ENCODE measurements at places on chromosomes 5 and 9. TPM values are rescaled to one million over a fixed set of nuclear protein-coding genes. Genes with fewer than 3 reads are reported as not detected.

- no peak for DNase-seq
These were observed 1.2 kb upstream of the PHAX start for GRCh38 chr5:126599499-126599898.

Gene SHISAL2B
- total RNA-seq: not detected

Gene PCDHGA8
- 0.07 TPM for total RNA-seq

GRCh38 chr5:13354611-13355010, 589.9 kb downstream of the DNAH5 start:
- no peak for DNase-seq

GRCh38 chr5:100900796-100901781, 2.0 kb downstream of the ST8SIA4 start:
- DNase-seq: peak; percentile 46

DNA sequence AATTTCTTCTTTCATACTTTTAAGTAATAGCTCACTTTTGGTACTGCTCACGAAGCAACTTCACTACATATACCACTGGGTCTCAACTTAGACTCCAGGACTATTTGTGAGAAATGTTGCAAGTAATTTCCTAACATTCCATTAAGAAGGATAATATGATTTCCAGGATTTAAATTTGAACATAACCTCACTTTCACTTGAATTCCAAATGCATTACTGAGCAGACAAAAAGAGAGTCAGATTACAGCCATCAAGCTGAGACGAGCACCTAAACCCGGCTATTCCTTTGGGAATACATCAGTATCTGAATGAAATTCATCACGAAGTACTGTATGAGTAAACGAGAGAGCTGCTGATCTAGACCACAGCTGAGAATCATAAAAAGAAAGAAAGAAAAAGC, 47.3 kb downstream of the LIFR start:
- peak; percentile 80 for DNase-seq

DNA sequence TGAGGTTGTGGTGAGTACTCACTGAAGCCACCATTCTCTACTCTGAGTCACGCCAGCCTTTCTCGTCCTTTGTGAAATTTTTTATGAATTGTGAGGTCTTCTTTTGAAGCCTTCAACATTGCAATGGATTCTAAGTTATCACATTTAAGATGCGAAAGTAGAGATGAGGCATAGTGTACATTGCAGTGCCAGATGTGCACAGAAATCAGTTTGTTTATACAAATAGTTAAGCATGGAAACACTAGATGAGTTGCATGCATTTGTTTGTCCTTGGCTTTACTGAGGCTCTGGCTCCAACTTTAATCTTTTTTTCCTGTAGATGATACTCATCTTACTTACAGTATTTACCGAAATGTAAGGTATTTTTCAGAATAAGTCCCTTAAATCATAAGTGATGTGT, 453.7 kb upstream of the RIOK2 start:
- no peak for DNase-seq

GRCh38 chr5:10202089-10202910, 47.4 kb downstream of the ATPSCKMT start:
- no peak for DNase-seq

- DNase-seq: peak; percentile 78
These were observed 120.6 kb downstream of the HMHB1 start for GRCh38 chr5:143932584-143932983.

- no peak for DNase-seq
These were observed 451.0 kb upstream of the TUSC1 start for GRCh38 chr9:26129217-26129616.

DNA sequence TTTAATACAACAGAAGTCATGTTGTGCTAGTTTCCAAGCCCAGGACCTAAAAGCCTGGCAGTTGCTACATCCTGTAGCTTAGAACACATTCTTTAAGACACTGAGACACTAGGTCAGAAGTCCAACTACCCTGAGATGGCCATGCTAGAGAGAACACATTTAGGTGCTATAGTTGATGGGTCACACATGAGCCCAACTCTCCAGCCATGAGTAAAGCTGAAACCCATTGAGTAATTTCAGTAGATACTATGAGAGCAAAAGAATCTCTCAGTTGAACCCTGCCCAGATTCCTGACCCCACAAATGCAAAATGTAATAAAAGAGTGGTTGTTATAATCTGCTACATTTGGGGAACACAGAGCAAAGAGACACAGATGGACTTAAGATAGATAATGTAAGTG, 164.4 kb downstream of the SEMA5A start:
- DNase-seq: no peak

- DNase-seq: no peak
These were observed 323.5 kb downstream of the PLK2 start for GRCh38 chr5:58136406-58136805.

GRCh38 chr9:35367451-35367850, 122.5 kb upstream of the RUSC2 start:
- peak; percentile 90 for DNase-seq

Gene CER1
- not detected for total RNA-seq

GRCh38 chr9:131994364-131995125, 85.1 kb downstream of the MED27 start:
- DNase-seq: no peak

DNA sequence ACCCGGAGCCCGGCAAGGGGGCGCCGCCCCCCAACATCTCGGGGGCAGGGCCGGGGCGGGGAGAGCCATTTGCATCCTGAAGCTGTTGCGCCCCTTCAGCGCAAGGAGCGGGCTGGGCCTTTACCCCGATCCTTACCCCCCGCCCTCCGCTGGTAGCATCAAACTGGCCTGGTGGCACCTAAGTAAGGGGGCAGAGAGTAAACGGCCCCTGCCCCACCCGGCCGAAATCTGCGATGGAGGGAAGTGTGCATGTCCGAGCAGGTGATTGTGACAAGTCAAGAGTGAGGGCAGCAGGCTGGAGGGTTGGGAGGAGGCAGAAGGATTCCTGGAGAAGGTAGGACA, 101.2 kb downstream of the ESM1 start:
- no peak for DNase-seq

GRCh38 chr5:60447488-60447920, 252.5 kb downstream of the DEPDC1B start:
- DNase-seq: no peak

Gene IFNA4
- total RNA-seq: not detected

GRCh38 chr5:110324876-110325275, 401.6 kb downstream of the TMEM232 start:
- no peak for DNase-seq

DNA sequence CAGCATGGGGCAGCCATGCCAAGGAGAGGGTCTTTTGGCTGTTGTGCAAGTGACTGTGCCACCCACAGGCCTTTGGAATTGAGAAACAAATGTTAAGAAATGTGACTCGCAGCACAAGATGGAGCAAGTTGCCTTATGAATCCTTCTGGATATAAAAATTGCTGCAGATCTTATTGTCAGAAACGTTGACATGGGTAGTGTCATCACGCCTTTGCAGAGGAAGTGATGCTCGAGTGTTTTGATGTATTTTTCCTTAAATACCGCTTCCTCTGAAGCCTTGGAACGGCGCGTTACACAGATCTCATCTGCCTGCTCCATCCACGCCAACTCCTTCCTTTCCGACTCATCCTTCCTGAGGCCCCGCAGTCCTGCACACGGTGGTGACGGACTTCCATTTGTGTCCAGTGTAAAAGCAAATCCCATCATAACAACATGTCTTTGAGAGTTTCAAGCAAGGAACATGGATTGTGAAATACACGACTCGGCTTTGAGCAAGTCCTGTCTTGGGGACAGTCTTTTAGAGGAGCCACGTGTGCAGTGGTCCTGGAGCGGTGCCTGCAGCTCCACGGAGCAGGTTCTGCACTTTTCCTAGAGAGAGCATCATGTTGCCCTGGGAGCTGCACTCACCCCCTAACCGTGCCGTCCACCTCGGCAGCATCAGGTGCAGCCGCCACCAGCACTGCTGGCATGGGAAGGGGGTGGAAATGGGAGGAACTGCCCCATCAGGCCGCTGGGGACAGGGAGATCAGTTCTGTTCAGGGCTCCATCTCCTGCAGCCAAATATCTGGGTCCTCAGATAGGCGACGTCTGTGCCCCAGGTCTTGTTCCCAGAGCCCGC, 15.1 kb downstream of the ROPN1L start:
- DNase-seq: peak; percentile 25

Gene GDNF
- total RNA-seq: 1.1 TPM

- no peak for DNase-seq
These were observed 17.8 kb downstream of the PPARGC1B start for GRCh38 chr5:149747833-149748366.

Gene DMGDH
- 0.07 TPM for total RNA-seq

GRCh38 chr9:102778746-102779145, 216.4 kb upstream of the CYLC2 start:
- no peak for DNase-seq

DNA sequence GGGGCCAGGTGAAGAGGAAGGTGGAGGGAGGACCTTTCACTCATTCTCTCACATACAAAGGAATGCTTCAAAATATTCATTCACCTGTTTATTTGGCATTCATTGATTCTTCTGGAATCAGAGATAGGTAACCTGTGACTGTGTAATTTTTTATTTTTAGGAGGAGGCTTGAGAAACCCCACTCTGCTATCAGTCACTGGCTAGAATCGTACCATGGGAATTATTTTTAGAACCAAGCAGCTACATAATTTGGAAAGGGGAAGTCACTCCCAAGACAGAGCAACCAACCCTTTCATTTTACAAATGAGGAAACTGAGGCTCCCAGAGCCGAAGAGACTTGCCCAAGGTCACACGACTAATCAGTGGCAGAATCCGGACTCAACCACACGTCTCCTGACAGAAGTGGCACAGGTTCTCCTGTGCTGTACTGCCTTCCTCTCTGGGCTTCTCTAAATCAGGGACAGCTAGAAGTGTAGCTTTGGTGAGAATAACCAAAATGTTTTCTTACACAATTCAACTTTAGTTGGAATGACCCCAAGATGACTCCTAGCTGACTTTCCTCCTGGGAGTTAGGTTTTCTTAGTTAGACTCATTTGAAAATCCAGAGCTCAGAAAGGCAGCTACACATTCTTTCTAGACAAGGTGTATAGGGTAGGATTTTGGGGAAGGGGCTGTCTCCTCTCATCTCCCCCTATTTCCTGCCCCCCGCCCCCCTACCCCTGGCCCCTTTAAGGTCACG, 264.3 kb upstream of the PANK3 start:
- no peak for DNase-seq

Gene NFIL3
- 10.5 TPM for total RNA-seq

GRCh38 chr9:27179245-27179865, 70.3 kb downstream of the TEK start:
- DNase-seq: peak; percentile 60

- DNase-seq: no peak
These were observed 7.2 kb upstream of the LCN2 start for GRCh38 chr9:128142061-128142460.

GRCh38 chr5:126235628-126236027, 187.6 kb upstream of the GRAMD2B start:
- no peak for DNase-seq

- DNase-seq: no peak
These were observed 61.0 kb downstream of the FBXO4 start for GRCh38 chr5:41985945-41986695.

- peak; percentile 75 for DNase-seq
These were observed 444.8 kb downstream of the BNC2 start for GRCh38 chr9:16425562-16426231.

DNA sequence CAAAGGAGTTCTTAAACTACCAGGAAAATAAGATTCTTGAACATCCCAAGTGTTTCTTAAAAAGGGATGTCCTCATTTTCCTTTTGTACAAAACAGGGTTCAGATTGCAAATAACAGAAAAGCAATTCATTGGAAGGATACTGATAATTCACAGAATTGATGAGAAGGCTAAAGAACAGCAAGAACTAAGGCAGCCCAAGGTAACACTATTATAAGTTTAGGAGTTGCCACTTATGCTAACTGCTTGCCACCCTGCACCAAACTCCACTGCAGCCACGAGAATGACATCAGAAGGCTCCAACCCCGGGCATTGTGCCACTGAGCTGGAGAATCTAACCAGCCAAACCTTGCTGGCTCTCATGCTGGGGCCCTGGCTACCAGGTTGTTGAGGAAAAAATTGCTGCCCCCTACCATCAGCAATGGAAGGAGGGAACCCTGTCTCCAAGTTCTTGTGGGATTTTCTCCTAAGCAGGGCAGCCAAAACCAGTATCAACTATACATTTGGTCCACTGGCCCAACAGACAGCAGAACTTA, 123.4 kb downstream of the ARL15 start:
- DNase-seq: no peak

Gene CCL27
- 0.95 TPM for total RNA-seq

DNA sequence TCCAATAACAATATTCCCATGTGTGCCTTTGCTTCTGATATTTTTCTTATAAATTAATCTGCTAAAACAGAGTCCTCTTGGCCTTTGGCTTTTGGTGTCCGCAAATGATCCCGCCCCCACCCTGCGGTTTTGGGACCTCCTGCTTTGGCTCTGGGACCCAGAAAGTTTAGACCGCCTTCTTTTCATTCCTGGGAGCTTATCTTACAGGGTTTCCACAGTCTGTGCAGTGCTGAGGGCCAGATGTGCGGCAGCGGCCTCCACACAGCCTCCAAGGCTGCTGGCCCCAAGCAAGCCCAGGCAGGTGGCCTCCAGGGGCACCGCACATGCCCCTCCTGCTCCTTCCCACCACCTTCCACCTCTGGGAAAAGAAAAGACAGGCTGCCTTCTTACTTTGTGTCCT, 191.5 kb downstream of the ERCC6L2 start:
- no peak for DNase-seq

Gene GPR151
- not detected for total RNA-seq

- no peak for DNase-seq
These were observed 9.5 kb upstream of the UGCG start for GRCh38 chr9:111886983-111887718.

GRCh38 chr9:134473141-134474054, 147.1 kb downstream of the RXRA start:
- DNase-seq: no peak

DNA sequence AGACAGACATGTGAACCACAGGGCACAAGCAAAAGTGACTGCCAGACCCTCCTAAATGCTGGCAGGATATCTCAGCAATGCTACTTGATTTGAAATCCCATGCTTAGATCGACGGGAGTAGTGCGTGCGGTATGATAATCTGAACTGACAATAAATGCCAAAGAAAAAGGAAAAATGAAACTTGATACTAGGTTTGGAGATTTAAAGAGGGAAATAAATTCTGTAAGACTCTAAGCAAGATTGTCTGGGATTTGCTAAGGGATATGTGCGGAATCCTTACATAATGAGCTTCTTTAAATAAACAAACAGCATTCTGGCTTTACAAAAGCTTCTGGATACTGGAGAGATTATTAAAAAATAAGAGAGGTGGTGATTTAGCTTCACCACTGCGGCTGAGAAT, 203.6 kb downstream of the CAAP1 start:
- DNase-seq: no peak

Gene MLANA
- total RNA-seq: not detected

GRCh38 chr9:126982215-126983002, 67.8 kb downstream of the RALGPS1 start:
- no peak for DNase-seq

- DNase-seq: no peak
These were observed 32.7 kb upstream of the SLCO6A1 start for GRCh38 chr5:102531506-102531905.

- no peak for DNase-seq
These were observed 15.1 kb downstream of the PDLIM4 start for GRCh38 chr5:132272311-132273210.

- peak; percentile 46 for DNase-seq
These were observed 65.0 kb downstream of the IRX2 start for GRCh38 chr5:2686321-2687124.

Gene KIAA1958
- 1.9 TPM for total RNA-seq

All from foreskin keratinocyte (primary cell).